Panc1 (cell line): ENCODE measurements at places on chromosomes 12 and 14. TPM values are rescaled to one million over a fixed set of nuclear protein-coding genes. Genes with fewer than 3 reads are reported as not detected.
A peak's percentile ranks its signal among the peaks of the same experiment; 100 is the strongest.

The NOVA1 gene
- not detected for total RNA-seq

The AMIGO2 gene
- 21.8 TPM for total RNA-seq

GRCh38 chr14:39547845-39548244, 115.6 kb upstream of the FBXO33 start:
- no peak for DNase-seq
- H3K27me3 ChIP-seq, result no peaks in the 10 kb centered on the region
- H3K36me3 ChIP-seq, result no peaks in the 10 kb centered on the region

- DNase-seq, result no peak
- H3K4me1 ChIP-seq, result peaks cover 40% of the 10 kb centered on the region
- H3K4me3 ChIP-seq, result peak overlapping the region; percentile 32
- H3K36me3 ChIP-seq, result no peaks in the 10 kb centered on the region
- H3K27ac ChIP-seq, result peak overlapping the region; percentile 61
These were observed 2.4 kb downstream of the DHH start for GRCh38 chr12:49092086-49092815.

GRCh38 chr12:122190842-122191668, 8.1 kb downstream of the LRRC43 start:
- H3K27me3 ChIP-seq, result no peaks in the 10 kb centered on the region
- no peak overlapping the region for H3K27ac ChIP-seq
- DNase-seq, result peak; percentile 57
- no peaks in the 10 kb centered on the region for H3K4me1 ChIP-seq
- no peaks in the 10 kb centered on the region for H3K36me3 ChIP-seq
- H3K4me3 ChIP-seq, result no peak overlapping the region

GRCh38 chr12:93243689-93244513, 133.8 kb upstream of the NUDT4 start:
- H3K36me3 ChIP-seq, result no peaks in the 10 kb centered on the region
- no peaks in the 10 kb centered on the region for H3K4me1 ChIP-seq
- H3K27me3 ChIP-seq, result no peaks in the 10 kb centered on the region
- H3K27ac ChIP-seq, result no peak overlapping the region

DNA sequence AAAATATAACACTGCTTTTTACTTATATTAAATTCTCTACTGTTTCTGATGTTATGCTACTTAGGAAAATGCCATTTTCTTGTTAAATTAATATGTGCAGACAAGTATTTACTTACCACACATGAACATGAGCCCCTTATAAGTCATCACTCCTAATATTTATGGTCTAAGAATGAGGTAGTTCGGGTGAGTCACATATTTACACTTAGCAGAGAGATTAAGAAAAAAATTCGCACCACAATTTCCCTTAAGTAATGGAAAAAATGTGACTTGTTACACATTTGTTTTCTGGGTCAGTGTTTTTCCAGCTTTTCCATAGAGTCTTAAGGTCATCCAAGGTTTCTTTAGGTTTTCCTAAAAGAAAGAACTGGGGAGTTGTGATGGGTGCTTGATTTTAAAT, 68.3 kb downstream of the RERG start:
- H3K36me3 ChIP-seq, result no peaks in the 10 kb centered on the region
- no peaks in the 10 kb centered on the region for H3K4me1 ChIP-seq
- no peak overlapping the region for H3K27ac ChIP-seq
- H3K27me3 ChIP-seq, result no peaks in the 10 kb centered on the region
- no peak for DNase-seq

GRCh38 chr12:124013073-124013472, 40.1 kb downstream of the ZNF664 start:
- no peak overlapping the region for H3K4me3 ChIP-seq
- no peak for DNase-seq
- H3K27ac ChIP-seq, result no peak overlapping the region
- no peaks in the 10 kb centered on the region for H3K4me1 ChIP-seq
- no peaks in the 10 kb centered on the region for H3K27me3 ChIP-seq

GRCh38 chr12:124462750-124463149, 104.7 kb downstream of the NCOR2 start:
- no peaks in the 10 kb centered on the region for H3K27me3 ChIP-seq
- H3K4me1 ChIP-seq, result peaks cover 4% of the 10 kb centered on the region; the same call in 1 of the 2 replicates
- peaks cover 8% of the 10 kb centered on the region for H3K36me3 ChIP-seq
- H3K27ac ChIP-seq, result no peak overlapping the region
- H3K4me3 ChIP-seq, result no peak overlapping the region

- H3K4me1 ChIP-seq, result no peaks in the 10 kb centered on the region
- no peaks in the 10 kb centered on the region for H3K36me3 ChIP-seq
- no peak overlapping the region for H3K4me3 ChIP-seq
- no peak for DNase-seq
- H3K27me3 ChIP-seq, result no peaks in the 10 kb centered on the region
- no peak overlapping the region for H3K27ac ChIP-seq
These were observed 61.5 kb downstream of the SLC6A12 start for GRCh38 chr12:152440-152839.

DNA sequence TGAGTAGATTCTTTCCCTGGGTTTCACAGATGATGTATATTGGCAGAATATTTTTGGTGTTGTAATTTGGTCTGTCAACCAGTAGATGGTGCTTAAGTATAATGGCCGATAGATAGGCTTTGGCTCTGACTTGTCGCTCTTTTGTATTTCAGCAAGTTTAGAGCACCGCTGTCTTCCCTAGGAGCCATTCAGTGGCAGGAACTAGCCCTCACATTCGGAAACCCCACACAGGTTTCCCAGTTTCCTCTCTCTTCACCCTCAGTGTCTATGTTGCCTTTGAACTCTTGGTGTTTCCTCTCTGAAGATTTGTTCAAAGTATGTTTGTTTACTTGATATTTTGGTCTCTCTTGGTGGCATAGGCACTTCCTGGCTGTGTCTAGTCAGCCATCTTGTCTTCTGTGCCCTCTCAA, 102.2 kb downstream of the GPHN start:
- no peak for DNase-seq
- H3K36me3 ChIP-seq, result no peaks in the 10 kb centered on the region
- no peaks in the 10 kb centered on the region; the same call in 1 of the 2 replicates for H3K4me1 ChIP-seq

DNA sequence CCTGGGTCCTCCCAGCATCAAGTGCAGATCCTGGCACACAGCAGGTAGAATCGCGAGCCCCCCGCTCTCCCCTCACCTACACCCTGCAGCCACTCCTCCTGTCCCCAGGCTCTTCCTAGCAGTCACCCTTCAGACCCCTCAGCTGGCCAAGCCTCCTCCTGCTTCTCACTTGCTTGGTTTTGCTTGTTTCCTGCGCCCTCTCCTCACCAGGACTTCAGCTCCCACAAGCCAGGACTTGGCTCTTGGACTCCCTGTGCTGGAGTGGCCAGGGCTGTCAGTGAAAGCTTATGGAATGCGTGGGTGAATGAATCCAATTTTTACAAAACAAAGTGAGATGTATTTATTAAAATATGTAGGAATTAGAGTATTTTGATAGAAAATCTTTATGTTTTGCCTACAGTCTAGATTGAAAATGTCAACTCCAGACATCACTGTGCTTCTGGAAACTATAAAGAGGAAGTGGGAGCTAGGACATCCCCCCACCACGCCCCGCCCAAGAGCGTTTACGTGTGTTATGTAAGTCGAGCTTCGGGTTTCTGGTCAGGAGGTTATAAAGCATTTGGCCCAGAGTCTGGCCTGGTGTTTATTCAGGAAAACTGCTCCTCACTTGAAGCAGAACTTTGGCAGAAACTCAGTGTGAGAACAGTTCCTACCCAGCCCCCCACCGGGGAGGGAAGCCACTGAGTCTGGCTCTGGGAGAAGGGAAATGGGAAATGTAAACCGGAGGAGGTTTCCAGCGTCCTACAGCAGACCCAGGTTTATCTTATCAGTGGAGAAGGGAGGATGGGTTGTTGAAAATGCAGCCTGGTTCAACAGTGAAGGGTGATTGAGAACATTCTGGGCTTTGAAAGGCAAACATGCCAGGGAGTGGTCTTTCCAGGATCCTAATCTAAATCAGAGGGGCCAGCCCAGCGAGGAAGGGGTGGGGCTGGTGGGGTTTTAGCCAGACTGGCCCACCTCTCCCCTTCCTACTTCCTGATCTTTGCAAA, 8.8 kb downstream of the ALDH2 start:
- H3K27me3 ChIP-seq, result no peaks in the 10 kb centered on the region
- DNase-seq, result no peak
- no peak overlapping the region for H3K4me3 ChIP-seq
- peak overlapping the region; percentile 65 for H3K27ac ChIP-seq
- H3K4me1 ChIP-seq, result peaks cover 30% of the 10 kb centered on the region

GRCh38 chr12:112347581-112347982, 34.6 kb downstream of the HECTD4 start:
- peaks cover 7% of the 10 kb centered on the region; the same call in 1 of the 2 replicates for H3K4me1 ChIP-seq
- no peak overlapping the region for H3K4me3 ChIP-seq
- no peaks in the 10 kb centered on the region for H3K36me3 ChIP-seq

DNA sequence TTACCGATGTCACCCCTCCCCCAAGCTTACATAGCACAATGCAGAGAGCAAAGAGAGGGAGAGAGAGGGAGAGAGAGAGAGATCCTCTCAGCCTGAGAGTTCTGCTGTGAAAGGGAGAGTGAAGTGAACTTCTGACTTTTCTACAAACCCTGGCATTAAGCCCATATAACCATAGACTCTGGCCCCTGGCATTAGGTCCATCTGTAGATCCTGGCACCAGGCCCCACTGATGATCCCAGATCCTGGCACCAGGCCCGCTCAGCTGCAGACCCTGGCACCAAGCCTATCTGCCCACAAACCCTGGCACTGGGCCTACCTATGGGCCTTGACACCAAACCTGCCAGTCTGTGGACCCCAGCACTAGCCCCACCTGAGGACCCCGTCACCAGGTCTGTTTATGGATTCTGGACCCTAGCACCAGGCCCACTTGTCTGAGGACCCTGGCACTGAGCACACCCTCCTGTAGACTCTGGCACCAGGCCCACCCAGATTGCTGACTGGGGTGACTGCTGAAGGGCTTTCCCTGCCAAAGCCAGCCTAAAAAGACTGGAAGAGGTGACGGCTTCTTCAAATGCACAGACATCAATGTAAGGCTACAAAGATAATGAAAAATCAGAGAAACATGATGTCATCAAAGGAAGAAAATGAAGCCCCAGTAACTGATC, 14.5 kb upstream of the KRT83 start:
- H3K36me3 ChIP-seq, result no peaks in the 10 kb centered on the region
- H3K27me3 ChIP-seq, result no peaks in the 10 kb centered on the region
- no peak overlapping the region for H3K4me3 ChIP-seq
- no peaks in the 10 kb centered on the region for H3K4me1 ChIP-seq

- H3K27ac ChIP-seq, result no peak overlapping the region
- no peak for DNase-seq
- H3K27me3 ChIP-seq, result no peaks in the 10 kb centered on the region
- H3K4me3 ChIP-seq, result no peak overlapping the region
- no peaks in the 10 kb centered on the region for H3K36me3 ChIP-seq
- no peaks in the 10 kb centered on the region for H3K4me1 ChIP-seq
These were observed 457.1 kb upstream of the TBX3 start for GRCh38 chr12:115140981-115141655.

GRCh38 chr14:96274543-96274942, 18.5 kb downstream of the BDKRB1 start:
- DNase-seq, result no peak
- no peaks in the 10 kb centered on the region for H3K4me1 ChIP-seq
- H3K27ac ChIP-seq, result no peak overlapping the region
- H3K27me3 ChIP-seq, result no peaks in the 10 kb centered on the region
- no peak overlapping the region for H3K4me3 ChIP-seq

DNA sequence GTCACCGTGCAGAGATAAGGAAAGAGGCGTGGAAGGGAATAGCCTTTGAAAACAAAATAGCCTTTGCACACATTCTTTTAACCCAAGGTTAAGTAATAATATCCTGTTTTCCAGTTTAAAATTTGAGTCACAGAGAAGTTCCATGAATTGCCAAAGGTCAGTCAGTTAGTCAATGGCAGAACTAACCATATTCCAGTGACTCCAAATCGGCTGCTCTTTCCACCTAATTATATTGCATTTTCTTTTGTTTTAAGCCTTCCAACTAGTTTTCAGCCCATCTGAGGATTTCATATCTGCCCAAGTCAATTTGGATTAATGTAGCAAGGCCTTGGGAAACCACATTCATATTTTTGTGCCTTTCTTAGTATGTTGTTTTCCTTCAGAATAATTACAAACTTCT, 373.0 kb downstream of the CCDC91 start:
- H3K36me3 ChIP-seq, result no peaks in the 10 kb centered on the region
- no peak for DNase-seq
- H3K27me3 ChIP-seq, result no peaks in the 10 kb centered on the region
- H3K4me1 ChIP-seq, result no peaks in the 10 kb centered on the region
